Activated gamma-delta T cell treated with Interleukin-2 at 50 U/mL for 16 hours (primary cell): ENCODE measurements at places on chromosomes 11 and 22.

DNA sequence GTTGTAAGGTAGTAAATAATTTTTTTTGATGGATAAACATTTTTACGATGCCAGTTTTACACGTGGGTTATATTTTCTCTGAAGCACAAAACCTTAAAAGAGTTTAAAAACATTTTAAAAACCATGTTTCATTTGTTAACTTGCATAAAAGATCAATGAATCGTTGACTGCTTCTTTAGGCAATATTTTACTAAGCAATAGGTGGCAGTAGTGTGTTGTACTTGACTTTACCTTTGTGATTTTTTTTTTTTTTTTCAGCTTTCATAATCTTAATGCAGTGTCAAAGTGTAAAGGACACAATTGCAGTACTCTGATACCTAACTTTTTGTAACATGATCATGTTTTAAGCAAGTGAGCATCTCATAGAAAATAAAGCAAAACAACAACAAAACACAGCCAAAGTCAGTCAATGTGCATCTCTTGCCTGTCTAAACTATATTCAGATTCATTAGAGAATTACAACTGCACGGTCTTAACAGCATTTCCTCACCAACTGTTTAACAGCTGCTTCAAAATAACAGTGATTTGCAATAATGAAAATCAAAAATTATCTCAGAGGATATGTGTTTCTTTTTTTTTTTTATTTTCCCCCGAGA lies 27.7 kb downstream of the DNAJC24 start:
- no peak for DNase-seq

- DNase-seq, result no peak
Measured at GRCh38 chr11:133156986-133157745, 375.1 kb downstream of the OPCML start.

DNA sequence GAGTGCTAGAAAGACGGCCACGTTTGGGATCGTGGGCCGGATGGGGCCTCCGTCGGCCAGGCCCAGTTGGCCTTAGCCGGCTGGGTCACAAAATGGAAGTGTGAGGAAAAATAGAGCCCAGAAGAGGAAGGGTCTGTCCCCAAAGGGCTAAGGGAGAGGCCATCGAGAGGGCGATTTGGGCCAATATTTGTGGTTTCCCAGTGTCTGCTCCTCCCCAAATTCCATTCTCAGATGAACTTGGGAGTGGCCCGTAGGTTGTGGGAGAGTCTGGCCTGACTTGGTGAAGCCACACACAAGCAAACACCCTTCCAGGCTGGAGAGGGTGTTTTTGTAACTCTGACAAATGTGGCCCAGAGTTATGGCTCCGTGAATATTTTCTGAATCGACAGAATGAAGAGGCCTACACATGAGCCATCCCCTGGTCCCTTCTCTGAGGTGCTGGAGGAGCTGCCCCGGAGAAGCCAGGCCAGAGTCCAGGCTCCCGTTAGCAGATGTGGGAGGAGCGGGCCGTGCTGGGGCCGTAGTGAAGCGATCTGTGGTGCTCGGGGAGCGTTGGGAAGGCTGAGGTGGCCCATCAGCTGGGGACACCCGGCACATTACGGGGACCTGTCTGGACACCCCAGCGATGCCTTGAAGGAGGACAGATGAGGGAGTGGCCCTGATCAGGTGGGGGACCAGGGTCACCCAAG lies 73.5 kb upstream of the PPARA start:
- DNase-seq, result no peak

GRCh38 chr11:107478922-107479321 lies 21.3 kb upstream of the CWF19L2 start:
- DNase-seq, result no peak

GRCh38 chr11:10926801-10927211 lies 69.0 kb upstream of the ZBED5 start:
- DNase-seq, result no peak
